ENCODE measurements at places on chromosomes 5 and 9.

DNA sequence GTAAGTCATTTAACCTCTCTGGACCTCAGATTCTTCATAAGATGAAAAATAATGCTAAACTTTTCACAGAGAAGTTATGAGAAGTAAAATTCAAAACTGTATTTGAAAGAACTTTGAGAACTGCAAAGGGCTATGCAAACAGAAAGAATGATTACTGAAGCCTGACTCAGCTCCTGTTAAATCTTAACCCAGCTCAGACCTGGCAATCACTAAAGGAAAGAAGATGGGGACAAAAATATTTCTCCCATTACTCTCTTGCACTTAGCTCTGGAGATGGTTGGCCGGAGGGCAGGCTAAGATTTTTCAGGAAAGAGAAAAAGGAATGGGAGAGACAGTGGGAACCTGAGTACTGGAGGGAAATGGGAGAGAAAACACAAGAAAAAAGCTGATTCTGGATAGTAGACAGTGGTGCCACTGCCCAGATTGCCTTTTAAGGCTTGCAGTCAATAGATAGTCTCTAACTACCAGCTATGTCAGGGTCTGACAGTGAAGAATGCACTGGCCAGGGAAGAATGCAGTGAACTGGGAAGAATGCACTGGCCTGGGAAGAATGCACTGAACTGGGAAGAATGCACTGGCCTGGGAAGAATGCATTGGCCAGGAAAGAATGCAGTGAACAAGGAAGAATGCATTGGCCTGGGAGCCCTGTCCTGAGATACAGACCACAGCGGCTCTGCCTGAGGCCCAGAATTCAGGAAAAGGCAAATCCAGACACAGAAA lies 25.2 kb upstream of the CEMIP2 start:
- DNase-seq, result no peak

DNA sequence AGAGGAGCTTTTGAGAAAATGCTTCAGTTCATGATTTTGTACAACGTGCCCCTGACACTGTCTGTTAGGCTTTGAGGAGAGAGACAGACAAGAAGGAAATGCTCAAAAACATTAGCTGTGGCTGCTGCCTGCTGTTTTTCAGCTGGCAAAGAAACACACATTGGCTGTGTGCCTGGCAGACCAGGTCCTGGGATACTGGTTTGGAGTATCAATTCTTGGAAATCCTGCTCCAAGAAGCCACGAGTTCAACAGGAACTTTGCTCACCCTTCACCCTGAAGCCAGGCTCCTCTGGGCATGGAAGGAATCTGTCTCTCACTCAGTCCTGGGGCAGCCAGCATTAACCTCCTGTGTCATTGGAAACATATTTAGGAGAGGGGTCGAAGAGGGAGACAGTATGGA lies 245.5 kb downstream of the AUH start:
- DNase-seq, result no peak

DNA sequence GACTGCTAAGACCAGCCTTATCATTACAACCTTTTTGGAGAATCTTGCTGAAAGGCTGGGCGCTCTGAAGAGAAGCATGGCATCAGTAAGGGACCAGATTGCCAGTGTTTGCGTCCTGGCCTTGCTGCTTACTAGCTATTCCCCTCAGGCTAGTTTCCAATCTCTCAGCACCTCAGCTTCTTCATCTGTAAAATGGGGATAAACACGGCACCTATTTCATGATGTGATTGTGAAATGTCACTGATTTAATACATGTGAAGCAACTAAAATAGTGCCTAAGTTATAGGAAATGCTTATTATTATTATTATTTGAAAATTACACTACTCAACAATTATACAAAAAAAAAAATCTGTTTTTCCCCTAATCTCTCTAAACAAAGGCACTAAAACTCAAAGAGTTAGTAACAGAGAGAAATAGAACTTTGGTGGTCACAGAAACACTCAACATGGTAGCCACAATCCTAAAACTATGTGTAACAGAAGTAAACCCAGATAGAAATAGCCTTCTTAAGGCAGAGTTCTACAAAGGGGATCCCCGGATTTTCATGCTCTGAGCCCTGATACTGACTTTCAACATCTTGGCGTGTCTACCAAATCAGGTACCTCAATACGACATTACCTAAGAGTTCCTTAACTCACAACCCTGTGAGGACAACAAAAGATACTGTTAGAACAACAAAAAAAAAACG lies 62.0 kb downstream of the ENC1 start:
- DNase-seq, result no peak

GRCh38 chr5:95508550-95508949 lies 46.2 kb downstream of the SKIC3 start:
- no peak for DNase-seq

GRCh38 chr9:76868897-76869296 lies 37.0 kb downstream of the PRUNE2 start:
- no peak for DNase-seq

GRCh38 chr5:6820851-6821479 lies 107.7 kb downstream of the TENT4A start:
- no peak for DNase-seq

Data from uterus (tissue), 4 donors.